Activated CD4-positive, CD25-positive, alpha-beta regulatory T cell (primary cell): ENCODE measurements at places on chromosomes 16 and 17.

DNA sequence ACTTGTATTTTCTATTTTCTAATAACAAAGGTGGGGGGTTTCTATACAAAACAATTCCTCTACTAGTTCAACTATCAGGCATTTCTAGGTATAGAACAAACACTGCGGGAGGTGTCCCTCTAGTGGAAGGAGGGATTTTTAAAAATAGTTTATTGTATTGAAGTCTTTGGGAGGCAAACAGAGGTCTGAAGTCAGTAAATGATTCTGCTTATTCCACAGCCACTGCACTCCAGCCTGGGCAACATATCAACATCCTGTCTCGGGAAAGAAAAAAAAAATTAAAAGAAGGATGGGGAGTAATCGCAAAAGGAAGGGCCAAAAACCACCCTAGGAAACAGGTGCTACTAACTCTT is 648 bp upstream of the ERCC4 start:
- DNase-seq, result no peak

DNA sequence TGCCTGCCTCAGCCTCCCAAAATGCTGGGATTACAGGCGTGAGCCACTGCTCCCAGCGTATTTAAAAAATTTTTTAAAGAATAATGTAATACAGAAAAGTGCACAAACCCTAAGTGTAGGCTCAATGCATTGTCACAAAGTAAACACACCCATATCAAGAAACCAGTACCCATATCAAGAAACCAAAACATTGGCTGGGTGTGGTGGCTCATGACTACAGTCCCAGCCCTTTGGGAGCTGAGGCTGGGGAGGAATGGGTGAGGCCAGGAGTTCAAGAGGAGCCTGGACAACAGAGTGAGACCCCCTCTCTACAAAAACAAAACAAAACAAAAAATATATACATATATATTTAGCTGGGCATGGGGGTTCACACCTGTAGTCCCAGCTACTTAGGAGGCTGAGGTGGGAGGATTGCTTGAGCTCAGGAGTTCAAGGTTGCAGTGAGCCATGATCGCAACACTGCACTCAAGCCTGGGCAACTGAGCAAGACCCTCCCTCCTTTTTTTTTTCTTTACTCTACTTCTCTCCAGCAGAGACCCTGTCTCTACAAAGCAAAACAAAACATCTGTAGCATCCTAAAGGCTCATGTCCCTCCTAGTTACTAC is 9.3 kb upstream of the PRR14 start:
- DNase-seq, result no peak

DNA sequence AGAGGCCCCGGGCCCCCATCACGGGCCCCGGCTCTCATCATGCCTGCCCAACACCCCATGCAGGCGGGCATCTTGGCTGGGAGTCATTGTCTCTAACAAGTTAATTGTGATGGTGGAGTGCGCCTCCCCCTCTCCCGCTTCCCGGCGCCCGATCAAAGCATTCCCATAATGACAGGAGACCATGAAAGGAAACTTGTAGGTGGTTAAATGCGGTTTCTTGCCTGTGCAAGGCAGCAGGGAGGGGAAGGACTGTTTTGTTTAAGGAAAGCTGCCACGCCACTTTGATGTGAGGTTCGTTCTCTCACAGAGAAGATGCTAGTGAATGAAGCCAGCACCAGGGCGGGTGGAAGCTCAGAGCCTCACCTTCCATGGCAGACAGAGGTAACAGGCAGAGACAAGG is 45.4 kb downstream of the C16orf78 start:
- no peak for DNase-seq

DNA sequence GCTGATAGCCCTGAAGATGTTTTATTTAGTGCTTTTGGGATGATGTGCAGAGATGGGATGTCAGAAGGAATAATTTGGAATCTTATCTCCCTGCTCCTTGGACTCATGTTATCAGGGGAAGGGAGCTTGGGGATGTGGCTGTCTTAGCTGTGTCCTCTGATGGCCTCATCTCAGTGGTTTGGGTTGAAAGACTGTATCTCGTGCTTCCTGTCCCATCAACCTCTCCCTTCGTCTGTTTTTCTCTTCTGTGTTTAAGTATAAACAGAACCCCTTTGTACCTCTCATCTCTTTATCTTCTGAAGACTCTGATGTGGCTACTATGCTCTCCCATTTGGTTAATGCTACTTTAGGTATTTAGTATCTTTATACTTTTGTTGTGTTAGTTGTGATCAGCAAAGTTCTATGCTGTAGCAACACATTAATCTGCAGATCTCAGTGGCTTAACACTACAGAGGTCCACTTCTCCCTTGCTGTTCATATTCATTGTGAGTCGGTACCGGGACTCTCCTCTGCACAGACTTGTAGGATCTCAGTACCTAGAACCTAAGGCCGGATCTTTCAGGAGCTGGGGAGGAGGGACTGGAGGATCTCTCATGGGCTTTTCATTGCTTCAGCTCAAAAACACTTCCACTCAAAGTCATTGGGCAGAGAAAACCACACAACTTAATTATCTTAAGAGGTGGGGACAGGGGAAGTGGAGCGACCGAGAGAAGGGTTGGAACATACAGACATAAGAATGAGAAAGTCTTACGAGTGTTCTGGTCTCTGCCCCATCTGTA is 28.8 kb downstream of the PRKCA start:
- no peak for DNase-seq

- DNase-seq, result no peak
Observed at GRCh38 chr16:576823-577201, 7.0 kb downstream of the PIGQ start.
